Activated T-cell treated with anti-CD3 and anti-CD28 coated beads, Interleukin-2, amount 50 U/mL, for 4 hours (primary cell): ENCODE measurements at places on chromosomes 12 and 14.

GRCh38 chr14:29672831-29673230 is 254.8 kb downstream of the PRKD1 start:
- no peak for DNase-seq

- DNase-seq: no peak
Measured at GRCh38 chr12:8664228-8664913, 1.7 kb upstream of the MFAP5 start.

DNA sequence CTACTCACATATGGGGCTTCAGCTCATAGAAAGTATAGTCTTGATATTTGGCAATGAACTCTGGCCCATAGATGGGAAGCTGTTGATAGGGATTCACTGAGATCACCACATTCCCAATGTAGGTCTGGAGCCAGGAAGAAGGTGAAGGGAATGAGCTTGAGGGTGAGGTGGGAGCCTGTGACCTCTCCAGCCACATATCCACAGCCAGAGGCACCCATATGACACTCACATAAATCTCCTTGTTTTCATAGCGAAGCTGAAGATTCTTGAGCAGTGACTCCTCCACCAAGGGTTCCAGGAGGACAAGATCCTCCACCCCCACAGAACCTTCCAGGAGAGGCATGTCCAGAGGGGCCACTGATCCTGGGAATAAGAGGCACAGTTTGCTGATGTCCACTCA is 1.9 kb downstream of the MYO1A start:
- no peak for DNase-seq

GRCh38 chr14:22476005-22476751 is 112.8 kb downstream of the DAD1 start:
- DNase-seq: no peak

DNA sequence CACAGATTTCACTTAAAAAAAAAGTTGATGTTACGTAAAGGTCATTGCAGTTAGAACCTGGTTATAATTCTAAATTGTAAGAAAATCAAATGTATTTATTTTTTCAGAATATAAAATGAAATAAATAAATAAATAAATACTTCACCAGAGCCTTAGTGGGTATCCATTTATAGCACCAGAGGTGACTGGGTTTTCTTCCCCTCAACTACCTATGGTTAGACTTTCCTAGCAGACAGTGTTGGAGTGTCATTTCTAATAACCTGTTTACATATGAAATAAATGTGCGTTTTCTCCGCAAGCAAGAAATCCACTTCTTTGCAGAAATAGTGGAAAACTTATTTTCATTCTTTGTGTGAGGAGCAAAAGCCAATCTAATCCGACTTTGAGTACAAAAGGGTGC is 3.3 kb upstream of the MYF5 start:
- DNase-seq: no peak

DNA sequence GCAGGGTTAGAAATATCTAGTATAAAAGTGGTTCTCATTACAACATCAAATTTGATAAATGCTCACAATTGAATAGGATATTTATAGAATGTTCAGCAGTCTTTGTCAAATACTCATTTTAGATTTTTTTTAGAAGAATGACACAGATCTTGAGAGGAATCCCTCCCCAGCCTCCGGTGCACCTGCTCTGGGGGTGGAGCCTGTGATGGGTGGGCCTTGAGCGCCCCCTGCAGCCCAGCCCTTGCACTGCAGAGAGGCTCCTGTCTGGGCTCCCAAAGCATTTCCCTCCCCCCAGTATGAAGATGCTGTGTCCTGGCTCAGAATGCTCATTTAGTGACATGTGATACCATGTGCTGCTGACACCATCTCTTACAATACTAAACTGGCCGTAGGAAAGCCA is 792.3 kb downstream of the TMEM121 start:
- DNase-seq: peak; percentile 51

DNA sequence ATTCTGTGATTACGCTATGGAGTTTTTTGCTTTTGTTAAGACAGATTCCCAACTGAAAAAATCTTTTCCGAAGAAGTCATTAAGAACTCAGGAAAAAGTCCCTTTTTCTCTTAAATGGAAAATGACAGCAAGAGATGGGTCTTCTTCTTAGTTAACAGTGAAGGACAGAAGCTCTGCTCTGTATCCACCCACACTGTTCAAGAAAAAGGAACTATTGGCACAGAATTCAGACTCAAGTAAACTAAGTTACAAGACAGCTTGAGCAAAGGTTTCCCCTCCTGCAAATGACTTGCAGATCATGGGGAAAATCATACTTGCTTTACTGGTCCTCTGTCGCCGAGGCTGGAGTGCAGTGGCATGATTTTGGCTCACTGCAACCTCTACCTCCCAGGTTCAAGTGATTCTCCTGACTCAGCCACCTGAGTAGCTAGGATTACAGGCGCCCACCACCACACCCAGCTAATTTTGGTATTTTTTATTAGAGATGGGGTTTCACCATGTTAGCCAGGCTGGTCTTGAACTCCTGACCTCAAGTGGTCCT is 137.1 kb upstream of the AEBP2 start:
- DNase-seq: no peak

DNA sequence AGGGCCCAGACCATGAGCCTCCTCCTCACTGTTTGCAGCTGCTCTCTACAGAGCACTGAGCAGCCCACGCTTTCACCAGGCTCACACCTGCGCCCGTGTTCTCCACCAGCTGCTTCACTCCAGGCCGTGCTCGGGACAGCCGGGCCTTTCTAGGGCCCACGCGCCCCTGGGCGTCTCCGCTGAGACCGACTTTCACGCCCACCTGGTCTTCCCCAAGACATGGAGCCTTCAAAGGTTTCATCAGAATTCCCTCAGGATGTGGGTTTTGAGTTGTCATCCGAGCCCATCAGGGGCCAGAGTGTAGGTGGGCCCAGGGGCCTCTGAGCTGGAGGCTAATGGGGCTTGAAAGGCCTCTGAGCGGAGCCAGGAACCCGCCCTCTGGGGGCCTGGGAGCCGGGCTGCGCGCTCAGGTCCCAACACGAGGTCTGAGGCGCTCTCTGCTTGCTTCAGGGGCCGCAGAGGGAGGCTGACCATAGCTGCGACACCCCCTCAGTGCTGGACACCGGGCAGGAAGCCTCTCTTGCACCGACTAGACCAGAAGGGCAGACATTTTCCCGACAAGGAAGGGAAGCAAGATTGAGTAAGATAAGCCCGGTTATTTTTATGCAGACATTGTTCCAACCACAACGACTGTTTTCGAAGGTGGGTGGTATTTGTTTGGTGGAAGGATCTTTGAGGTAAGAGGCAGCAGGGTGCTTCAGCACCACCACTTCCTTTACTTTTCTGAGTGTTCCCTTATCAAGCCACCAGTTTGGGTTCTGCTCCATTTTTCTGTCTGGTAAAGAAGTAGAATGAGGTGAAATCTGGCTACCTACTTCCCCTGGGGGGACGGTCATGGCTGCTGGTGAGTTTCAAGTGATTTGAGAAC is 125.0 kb upstream of the FUT8 start:
- DNase-seq: peak; percentile 41

- no peak for DNase-seq
Measured at GRCh38 chr12:3795492-3796133, 42.7 kb upstream of the CRACR2A start.

DNA sequence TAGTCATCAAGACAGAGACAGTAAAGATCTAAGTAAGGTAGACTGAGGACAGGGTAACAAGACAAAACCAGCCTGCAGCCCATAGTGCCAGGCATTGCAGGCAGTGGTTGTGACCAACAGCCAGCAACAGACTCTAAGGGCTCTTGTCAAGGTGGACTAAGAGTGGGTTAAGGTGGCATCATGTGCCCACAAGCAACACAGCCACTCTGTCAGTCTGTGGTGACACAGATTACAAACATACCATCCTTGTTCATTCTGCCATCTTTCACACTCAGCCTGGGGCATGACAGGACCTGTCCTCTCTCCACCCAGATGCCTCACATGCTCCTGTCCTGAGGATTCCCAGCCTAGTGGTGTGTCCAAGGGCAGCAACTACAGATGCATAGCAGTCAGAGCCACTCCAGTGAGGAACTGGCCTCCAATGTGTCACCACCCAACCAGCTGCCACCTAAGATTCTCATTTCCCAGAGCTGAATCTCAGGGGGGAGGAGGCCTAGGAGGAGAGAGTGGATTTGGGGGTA is 28.3 kb downstream of the VDR start:
- DNase-seq: no peak

DNA sequence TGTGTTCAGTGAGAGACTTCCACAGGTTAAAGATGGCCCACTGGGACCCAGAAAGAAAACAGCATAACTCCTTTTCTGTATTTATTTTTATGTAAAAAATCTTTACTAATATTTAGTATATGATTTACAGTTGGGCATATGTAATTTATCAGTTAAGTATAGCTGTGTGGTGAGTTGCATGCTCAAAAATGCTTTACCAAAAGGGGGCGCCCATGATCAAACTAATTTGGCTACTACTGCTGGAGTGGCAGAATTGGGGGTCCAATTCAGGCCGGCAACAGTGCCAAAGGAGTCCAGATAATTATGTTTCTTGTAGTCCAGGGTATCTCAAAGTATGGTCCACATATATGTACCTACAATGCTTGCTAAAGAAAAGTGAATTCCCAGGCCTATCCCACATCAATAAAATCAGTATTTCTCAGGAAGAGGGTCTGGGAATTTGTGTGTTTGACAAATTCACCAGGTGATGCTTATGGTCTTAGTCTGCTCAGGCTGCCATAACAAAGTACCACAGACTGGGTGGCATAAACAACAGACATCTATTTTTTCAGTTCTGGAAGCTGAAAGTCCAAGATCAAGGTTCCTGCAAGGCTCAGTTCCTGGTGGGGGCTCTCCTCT is 152.0 kb downstream of the KTN1 start:
- DNase-seq: peak; percentile 44

DNA sequence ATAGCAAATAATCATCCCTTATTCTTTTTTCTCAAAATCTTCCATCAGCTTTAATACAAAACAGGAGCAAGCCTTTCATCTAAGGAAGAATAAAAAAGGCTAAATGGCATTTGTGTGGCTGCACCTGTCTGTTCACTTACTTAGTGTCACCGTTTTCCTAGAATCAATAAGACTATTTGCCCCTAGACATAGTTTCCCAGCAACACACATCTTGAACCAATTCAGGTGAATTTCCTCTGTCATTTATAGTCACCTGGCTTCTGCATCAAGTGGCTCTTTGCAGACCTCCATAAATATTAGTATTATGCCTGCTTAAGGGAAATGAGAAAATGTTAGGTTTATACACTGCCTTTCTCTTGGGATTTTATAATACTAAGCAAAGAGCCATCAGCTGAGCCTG is 17.4 kb upstream of the GCH1 start:
- DNase-seq: no peak

DNA sequence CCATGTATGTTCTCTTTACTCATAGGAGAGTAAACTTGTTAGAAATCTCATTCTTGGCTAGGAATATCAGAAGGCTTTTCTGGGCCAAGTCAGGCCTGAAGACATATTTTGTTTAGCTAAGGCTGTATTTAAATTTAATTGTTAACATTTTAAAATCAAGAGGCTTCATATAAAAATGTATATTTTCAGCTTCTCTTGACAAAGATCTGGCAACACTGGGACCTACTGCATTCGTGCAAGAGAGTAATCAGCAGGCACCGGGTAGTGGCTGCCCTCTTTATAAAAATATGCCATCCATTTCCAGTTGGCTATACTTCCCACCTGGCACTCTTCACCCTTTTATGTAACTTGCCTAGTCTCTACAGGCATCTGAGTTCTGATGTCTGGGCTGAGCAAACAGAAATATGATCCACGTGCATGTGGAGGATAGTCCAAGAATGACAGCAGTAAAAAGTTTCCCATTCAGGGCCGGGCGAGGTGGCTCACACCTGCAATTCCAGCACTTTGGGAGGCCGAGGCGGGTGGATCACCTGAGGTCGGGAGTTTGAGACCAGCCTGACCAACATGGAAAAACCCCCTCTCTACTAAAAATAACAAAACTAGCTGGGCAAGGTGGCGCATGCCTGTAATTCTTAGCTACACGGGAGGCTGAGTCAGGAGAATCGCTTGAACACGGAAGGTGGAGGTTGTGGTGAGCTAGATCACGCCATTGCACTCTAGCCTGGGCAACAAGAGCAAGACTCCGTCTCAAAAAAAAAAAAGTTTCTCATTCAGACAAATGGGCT is 2.0 kb upstream of the SOS2 start:
- DNase-seq: no peak

DNA sequence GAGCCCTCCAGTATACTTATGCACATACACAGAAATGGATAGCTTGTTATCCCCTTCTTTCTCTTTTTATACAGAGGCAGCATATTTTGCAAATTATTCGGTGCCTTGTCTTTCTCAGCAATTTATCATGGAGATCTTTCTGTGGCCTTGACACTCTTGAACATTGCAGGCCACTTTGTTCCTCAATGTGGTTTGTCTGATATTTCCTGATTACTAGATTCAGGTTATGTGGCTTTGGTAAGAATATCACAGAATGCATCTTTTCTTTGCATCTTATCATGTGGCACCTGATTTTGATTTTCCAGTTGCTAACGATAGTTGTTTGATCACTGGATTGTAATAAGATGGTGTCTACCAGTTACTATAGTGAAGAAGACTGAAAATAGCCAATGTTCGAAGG is 7.1 kb upstream of the SNRPF start:
- no peak for DNase-seq

DNA sequence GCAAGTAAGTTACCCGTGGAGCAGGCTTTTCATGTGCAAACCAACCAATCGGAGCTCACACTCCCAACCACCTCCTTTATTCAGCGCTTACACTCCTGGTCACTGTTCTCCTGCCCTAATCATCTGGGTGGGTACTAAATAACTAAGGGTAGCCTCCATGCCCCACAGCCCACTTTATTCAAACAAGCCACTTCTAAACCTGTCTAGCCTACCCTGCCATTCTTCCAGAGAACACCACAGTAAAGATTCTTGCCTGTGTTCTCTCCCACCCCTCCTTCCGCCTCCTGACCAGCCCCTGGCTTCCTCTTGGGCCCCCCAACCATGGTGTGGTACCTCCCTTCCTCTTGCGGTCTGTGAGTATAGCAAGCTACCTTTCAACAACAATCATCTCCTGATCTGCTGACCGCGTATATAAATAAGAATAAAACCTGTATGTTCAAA is 581.9 kb downstream of the VRK1 start:
- DNase-seq: peak; percentile 18

DNA sequence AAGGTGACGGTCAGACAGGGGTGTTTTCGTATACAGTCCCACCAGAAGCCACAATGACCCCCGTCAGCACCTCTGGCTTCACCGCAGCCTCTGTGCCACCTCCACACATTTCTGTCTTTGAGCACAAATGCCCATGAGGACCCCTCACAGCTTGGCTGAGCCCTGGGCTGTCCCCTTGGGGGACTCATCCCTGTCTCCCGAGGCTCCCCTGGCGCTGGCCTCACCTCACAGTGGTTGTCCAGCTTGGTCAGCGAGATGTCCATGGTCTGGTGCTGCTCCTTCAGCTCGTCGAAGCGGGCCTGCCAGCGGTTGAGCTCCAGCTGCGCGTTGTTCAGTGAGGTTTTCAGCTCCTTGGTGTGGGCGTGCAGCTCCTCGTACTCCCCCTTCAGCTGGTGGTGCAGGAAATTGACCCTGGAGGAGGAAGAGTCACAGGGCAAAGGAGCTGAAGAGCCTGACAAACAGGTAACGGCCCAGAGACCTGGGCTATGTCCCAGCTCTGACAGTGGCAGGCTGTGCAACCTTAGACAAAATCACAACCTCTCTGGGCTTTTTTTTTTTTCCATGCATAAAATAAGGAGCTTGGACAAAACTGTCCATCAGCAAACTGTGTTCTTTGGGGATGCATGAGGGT is 52.7 kb upstream of the GPR68 start:
- DNase-seq: no peak

- DNase-seq: no peak
Measured at GRCh38 chr12:70918321-70918720, 2.2 kb downstream of the PTPRR start.

GRCh38 chr12:50156641-50157040 is 10.5 kb downstream of the CERS5 start:
- no peak for DNase-seq

- no peak for DNase-seq
Measured at GRCh38 chr14:24071836-24072430, 571 bp downstream of the CPNE6 start.
